ENCODE measurements at places on chromosomes 12 and 14.

DNA sequence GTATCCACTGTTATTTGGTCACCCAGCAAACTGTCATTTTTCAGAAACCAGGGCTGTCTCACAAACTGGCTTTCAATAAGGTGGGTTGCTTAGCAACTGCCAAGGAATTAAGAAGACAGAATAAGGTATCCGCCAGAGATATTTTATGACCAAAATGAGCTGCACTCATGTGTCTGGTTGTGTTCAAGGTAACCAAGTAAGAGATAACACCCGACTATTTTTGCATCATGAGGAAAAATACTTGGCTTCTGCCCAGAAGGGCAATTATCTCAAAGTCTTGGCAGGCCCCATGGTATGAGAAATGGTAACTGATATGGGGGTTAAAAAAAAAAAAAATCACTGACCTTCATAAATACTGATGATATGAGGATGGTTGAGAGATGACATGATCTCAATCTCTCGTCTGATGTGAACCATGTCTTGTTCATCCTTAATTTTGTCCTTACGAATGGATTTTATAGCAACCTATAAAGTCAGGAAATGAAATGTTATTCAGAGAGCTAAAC lies 32.6 kb downstream of the NUAK1 start:
- no peak for DNase-seq

DNA sequence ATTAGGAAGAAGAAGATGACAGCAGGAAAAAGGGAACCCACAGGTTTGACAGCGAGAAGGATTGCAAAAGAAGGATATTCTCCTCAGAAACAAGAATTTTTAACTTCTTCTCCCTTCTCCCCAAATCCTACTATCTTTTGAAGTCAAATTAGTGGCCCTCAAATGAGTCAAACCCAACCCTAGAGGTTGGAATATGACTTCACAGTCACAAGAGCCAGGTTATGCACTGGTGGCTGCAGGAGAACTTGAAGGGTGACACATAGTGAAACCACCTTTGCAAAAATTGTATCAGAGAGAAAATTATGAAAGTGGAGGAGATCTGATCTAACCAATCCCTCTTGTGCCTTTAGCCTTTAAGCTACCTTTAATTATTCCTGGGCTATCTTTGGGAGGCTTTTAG lies 386.2 kb upstream of the CCDC196 start:
- DNase-seq = no peak

DNA sequence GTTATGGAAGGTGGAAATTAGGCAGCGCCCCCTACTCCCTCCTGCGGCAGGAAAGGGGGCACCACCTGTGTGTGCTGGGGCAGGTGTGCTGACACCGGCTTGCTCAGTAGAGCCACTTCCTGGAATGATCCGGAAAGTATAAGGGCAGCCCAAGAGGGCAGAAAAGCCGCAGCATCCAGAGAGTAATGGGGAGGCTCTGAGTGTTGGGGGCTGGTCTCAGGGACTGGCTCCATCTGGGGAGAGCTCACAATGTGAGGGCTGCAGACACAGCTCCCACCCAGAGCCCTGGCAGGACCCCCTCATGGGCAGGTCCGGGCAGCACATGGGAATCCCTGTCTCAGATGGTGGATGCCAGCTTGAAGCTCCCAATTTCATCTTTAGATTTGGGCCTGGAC lies 187.6 kb upstream of the C14orf180 start:
- DNase-seq = no peak

DNA sequence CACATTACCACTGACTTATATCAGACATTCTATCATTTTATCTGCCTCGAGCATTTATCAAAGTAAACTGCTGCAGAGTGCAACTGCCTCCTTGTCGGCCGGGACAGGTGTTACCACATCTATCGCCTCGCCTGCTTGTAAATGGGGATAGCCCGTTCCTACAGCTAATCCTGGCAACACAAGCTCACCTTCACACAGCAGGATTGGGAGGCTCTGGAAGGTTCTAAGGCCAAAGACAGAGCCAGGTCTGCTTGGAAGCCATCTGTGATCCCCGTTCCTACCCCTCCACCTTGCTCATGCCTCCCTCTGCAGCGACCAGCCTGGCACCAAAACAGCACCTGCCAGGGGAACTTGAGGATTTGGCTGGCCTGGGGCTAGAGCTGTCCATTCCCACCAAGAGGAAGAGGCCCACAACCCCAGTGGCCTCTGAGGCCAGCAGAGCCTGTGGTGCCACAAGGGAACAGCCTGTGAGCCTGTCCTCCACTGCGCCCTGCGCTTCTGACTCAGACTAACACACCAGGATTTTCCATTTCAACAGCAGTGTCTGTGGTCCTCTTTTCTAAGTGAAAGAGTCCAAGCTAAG lies 114.8 kb upstream of the DIO3 start:
- DNase-seq = no peak

DNA sequence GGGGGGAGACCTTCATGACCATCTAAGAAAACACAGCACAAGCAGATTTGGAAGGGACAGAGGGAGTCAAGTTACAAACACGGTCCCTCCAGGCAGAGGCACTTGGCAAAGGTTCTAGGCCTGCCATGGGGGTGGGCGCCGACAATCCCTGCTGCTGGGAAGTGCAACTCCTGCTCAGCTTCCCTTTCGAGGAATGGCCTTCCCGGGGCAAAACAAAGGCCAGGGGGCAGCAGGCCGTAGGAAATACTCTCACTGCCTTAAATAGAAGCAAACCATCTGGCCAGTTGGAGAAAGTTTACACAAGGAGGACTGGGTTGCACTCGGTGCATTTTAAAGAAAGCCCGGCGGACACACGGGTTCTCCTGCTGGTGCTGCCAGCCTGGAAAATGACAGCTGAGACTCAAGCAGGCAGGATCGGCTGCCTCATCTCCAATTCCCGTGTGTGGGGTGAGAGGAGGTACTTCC lies 65.8 kb downstream of the ITPK1 start:
- DNase-seq = no peak

GRCh38 chr12:2112401-2112800 lies 59.6 kb downstream of the CACNA1C start:
- DNase-seq = no peak

DNA sequence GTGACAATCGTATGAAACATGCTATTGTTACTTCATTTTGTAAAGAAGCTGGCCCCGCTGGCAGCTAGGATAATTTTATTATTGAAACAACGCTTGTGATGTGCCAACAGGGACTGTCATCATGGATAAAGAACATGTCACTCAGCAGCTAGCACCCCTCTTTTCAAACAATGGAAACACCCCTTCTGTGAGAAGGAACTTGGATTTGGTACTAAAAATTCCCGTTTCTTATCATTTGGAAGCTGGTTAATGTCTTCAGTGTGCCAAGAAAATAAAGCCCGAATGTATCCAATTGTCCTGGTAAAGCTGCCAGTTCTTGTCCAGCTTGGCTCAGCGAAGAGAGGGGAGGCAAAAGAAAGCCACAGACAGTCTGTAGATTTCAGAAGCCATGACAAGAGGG lies 186.6 kb downstream of the PHLDA1 start:
- DNase-seq = no peak

GRCh38 chr12:57454566-57455373 lies at the start of gene INHBE:
Gene INHBE (plus strand): TSS chr12:57455307. CDS start chr12:57455537, 230 bp downstream.
- DNase-seq = no peak

Data from activated CD8-positive, alpha-beta memory T cell treated with anti-CD3 and anti-CD28 coated beads, Interleukin-2, amount 50 U/mL, for 4 hours (primary cell).